ENCODE measurements at places on chromosomes 12 and 14. TPM values are rescaled to one million over a fixed set of nuclear protein-coding genes. Genes with fewer than 3 reads are reported as not detected.
A peak's percentile ranks its signal among the peaks of the same experiment; 100 is the strongest.

NKX2-1 gene
- not detected for total RNA-seq

- H3K27ac ChIP-seq: no peak overlapping the region
- no peaks in the 10 kb centered on the region for H3K36me3 ChIP-seq
- DNase-seq: no peak
- H3K4me3 ChIP-seq: no peak overlapping the region
- H3K27me3 ChIP-seq: no peaks in the 10 kb centered on the region
- H3K4me1 ChIP-seq: no peaks in the 10 kb centered on the region
These were observed 225.2 kb downstream of the FUT8 start for GRCh38 chr14:65637780-65638179.

GRCh38 chr14:95056476-95056875, 100.9 kb downstream of the DICER1 start:
- no peak overlapping the region for H3K4me3 ChIP-seq
- no peaks in the 10 kb centered on the region for H3K4me1 ChIP-seq
- DNase-seq: no peak
- no peaks in the 10 kb centered on the region for H3K27me3 ChIP-seq

TMEM229B gene
- total RNA-seq: 60.2 TPM

- H3K4me1 ChIP-seq: peaks cover 17% of the 10 kb centered on the region
- peaks cover 1% of the 10 kb centered on the region for H3K36me3 ChIP-seq
- DNase-seq: no peak
These were observed 3.4 kb upstream of the ATP2A2 start for GRCh38 chr12:110277530-110278254.

RASSF8 gene
- total RNA-seq: 4.5 TPM

GRCh38 chr12:102910792-102911191, 6.3 kb downstream of the PAH start:
- no peak overlapping the region for H3K27ac ChIP-seq
- H3K4me3 ChIP-seq: no peak overlapping the region
- H3K27me3 ChIP-seq: no peaks in the 10 kb centered on the region
- no peaks in the 10 kb centered on the region for H3K36me3 ChIP-seq
- no peaks in the 10 kb centered on the region for H3K4me1 ChIP-seq

- H3K27me3 ChIP-seq: no peaks in the 10 kb centered on the region
- no peak overlapping the region for H3K27ac ChIP-seq
- peaks cover 43% of the 10 kb centered on the region for H3K4me1 ChIP-seq
- no peaks in the 10 kb centered on the region for H3K36me3 ChIP-seq
These were observed 3.3 kb downstream of the ENO2 start for GRCh38 chr12:6917491-6918231.

DNA sequence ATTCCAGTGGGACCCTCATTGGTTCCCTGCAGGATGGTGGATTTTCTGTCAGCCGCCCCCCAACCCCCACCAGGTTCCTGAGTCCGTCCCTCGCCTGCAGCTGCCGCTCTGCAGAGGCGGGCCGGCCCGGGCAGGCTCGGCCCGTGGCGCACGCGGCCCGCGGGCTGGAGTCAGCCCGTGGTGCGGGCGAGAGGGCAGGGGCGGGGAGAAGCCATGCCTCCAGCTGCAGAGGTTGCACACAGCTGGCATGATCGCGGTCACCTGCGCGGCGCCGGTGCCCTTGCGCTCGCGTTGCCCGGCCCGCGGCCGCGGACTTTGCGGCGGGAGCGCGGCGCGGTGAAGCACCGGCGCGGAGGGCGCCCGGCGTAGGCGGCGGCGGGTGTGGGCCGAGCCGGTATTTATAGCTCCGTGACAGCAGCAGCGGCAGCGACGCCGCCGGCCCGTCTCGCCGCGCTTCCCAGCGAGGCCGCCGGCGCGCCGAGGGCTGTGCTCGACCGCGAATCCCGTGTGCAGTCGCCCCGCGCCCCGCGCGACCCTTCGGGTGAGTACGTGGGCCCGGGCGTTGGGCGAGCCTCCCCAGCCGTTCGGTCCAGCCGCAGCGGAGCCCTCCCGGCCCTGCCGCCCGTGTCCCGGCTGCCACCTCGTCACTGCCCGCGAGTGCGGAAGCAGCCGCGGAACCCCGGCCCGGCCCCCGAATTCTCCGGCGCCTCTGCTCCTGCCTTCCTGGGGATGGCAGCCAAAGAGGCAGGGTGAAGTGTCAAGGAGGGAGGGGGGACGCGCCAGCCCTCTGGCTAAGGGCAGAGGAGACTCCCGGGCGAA, at the start of gene TMEM117:
TSS of gene TMEM117 (plus strand) at position 426 of the 819 bp plus-strand sequence.
- no peaks in the 10 kb centered on the region for H3K27me3 ChIP-seq
- peak within 1 kb of the TSS; percentile 82 for H3K4me3 ChIP-seq
- no peak within 1 kb of the TSS for H3K27ac ChIP-seq
- DNase-seq: peak; percentile 71
- H3K36me3 ChIP-seq: no peaks in the 10 kb centered on the region

GRCh38 chr14:21264025-21264801, 5.0 kb downstream of the HNRNPC start:
- H3K36me3 ChIP-seq: peaks cover 79% of the 10 kb centered on the region
- DNase-seq: no peak
- no peak overlapping the region for H3K4me3 ChIP-seq
- peak overlapping the region; percentile 93 for H3K27ac ChIP-seq

DNA sequence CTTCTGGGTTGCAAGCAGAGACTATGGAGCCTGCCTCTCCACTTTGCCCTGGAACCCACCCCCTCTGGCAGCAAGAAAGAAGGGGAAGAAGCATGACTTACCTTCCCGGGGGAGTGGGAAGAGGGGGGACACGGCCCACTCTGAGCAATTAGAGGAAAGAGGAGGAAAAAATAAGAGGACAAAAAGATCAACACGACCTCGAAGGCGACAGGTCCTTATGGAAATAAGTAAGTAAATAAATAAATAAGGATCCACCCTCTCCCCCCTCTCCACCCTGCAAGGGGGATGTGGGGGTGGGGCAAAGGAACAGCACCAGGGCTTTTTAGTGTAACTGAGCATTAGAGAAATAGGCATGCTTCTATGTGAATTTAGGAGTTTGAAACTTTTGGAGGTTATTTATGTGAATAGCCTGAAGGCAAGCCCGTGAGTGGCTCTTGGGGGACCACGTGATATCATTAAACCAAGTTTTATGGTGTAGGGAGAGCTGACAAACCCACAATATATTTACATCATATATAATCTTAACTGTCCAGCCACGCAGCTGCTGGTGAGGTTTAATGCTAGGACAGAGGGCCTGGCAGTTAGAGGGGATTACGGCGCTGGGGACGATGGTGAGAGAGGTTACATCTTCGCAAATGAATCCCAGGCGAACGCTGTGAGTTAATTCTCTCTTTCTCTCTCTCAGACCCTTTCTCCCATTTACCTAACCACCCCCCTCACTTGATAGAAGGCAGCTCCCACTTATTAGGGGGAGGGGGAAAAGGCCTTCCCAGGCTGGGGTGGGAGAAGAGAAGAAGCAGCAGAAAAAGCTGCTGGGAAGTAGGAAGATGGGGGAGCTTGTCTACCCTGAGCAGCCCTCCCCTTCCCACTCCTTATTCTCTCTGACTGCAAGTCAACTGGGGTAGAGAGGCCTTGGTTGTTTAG, 4.8 kb downstream of the HOXC5 start:
- no peaks in the 10 kb centered on the region for H3K27me3 ChIP-seq
- H3K36me3 ChIP-seq: no peaks in the 10 kb centered on the region
- no peak for DNase-seq
- H3K4me1 ChIP-seq: peaks cover 38% of the 10 kb centered on the region
- no peak overlapping the region for H3K4me3 ChIP-seq

DNA sequence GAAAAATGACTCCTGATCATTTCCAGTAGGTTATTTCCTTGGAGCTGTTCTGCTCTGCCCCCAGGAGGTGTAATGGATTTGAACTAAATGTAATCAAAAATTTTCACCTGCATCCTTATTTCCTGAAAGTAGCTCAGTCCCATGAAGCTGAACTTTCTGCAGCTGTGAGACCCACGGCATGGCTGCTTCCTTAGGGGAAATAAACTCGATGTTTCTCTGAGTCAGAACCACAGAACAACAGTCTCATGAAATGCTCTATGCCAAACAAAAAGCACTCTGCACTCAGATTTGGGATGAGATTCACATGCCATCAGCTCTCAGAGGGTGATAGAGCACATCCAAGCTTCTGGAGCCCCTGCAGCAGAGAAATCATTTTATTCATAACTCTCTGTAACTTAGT, 224.1 kb upstream of the PLEKHG7 start:
- no peaks in the 10 kb centered on the region for H3K27me3 ChIP-seq
- H3K36me3 ChIP-seq: no peaks in the 10 kb centered on the region
- no peak overlapping the region for H3K4me3 ChIP-seq
- H3K27ac ChIP-seq: no peak overlapping the region

DNA sequence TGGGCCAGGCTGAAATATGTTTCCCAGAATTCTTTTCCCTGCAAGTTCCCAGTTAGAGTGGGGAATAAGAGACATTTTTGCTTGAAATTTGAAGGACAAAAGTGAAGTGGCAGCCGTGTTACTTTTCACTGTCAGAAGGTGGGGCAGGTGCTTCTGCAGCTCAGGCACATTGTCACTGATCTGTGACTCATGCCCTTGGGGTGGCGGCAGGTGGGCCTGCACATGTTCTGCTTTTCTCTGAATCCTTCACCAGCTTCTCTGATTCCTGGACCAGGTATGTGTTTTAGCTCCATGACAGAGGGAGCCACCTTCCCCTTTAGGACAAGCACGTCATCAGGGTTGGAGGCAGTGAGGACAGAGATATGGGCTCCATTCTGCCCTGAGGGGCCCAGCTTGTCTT, 11.7 kb upstream of the KCNA5 start:
- no peak overlapping the region for H3K4me3 ChIP-seq
- no peaks in the 10 kb centered on the region for H3K27me3 ChIP-seq
- H3K36me3 ChIP-seq: no peaks in the 10 kb centered on the region
- DNase-seq: no peak
- no peaks in the 10 kb centered on the region for H3K4me1 ChIP-seq
- no peak overlapping the region for H3K27ac ChIP-seq

CLBA1 gene
- 14.5 TPM for total RNA-seq

GRCh38 chr14:66495218-66496098, 9.3 kb downstream of the CCDC196 start:
- DNase-seq: peak; percentile 78
- H3K4me3 ChIP-seq: no peak overlapping the region
- no peaks in the 10 kb centered on the region for H3K4me1 ChIP-seq
- H3K36me3 ChIP-seq: no peaks in the 10 kb centered on the region

GRCh38 chr12:5236022-5236640, 192.5 kb downstream of the KCNA5 start:
- DNase-seq: no peak
- no peaks in the 10 kb centered on the region for H3K36me3 ChIP-seq
- no peak overlapping the region for H3K4me3 ChIP-seq
- H3K27ac ChIP-seq: no peak overlapping the region
- H3K4me1 ChIP-seq: no peaks in the 10 kb centered on the region
- no peaks in the 10 kb centered on the region for H3K27me3 ChIP-seq

CD27 gene
- total RNA-seq: 155 TPM

NANOG gene
- total RNA-seq: not detected

DNA sequence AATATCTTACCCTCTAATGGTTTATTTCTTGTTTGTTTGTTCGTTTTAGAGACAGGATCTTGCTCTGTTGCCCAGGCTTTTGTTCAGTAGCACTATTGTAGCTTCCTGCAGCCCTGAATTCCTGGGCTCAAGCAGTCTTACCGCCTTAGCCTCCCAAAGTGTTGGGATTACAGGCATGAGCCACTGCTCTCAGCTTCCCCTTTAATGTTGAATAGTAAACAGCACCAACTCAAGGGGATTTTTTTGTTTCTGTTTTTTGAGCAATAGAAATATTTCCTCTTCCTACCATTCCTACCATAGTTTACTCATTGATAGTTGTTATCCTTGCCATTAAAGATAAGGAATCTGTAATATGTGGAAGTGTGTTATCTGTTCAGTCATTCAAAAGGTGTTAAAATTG, 10.7 kb downstream of the ARID4A start:
- H3K27me3 ChIP-seq: no peaks in the 10 kb centered on the region
- H3K4me1 ChIP-seq: peaks cover 30% of the 10 kb centered on the region
- H3K36me3 ChIP-seq: peaks cover 72% of the 10 kb centered on the region
- H3K27ac ChIP-seq: no peak overlapping the region
